Naive thymus-derived CD8-positive, alpha-beta T cell (primary cell): ENCODE measurements at places on chromosomes 4 and X. TPM values are rescaled to one million over a fixed set of nuclear protein-coding genes. Genes with fewer than 3 reads are reported as not detected.
A peak's percentile ranks its signal among the peaks of the same experiment; 100 is the strongest.

- no peaks in the 10 kb centered on the region for H3K4me1 ChIP-seq
- no peak overlapping the region for H3K4me3 ChIP-seq
- H3K27ac ChIP-seq, result no peak overlapping the region
- DNase-seq, result no peak
- peaks cover 2% of the 10 kb centered on the region for H3K27me3 ChIP-seq
Observed at GRCh38 chr4:163744861-163745260, 250.4 kb downstream of the TMA16 start.

DNA sequence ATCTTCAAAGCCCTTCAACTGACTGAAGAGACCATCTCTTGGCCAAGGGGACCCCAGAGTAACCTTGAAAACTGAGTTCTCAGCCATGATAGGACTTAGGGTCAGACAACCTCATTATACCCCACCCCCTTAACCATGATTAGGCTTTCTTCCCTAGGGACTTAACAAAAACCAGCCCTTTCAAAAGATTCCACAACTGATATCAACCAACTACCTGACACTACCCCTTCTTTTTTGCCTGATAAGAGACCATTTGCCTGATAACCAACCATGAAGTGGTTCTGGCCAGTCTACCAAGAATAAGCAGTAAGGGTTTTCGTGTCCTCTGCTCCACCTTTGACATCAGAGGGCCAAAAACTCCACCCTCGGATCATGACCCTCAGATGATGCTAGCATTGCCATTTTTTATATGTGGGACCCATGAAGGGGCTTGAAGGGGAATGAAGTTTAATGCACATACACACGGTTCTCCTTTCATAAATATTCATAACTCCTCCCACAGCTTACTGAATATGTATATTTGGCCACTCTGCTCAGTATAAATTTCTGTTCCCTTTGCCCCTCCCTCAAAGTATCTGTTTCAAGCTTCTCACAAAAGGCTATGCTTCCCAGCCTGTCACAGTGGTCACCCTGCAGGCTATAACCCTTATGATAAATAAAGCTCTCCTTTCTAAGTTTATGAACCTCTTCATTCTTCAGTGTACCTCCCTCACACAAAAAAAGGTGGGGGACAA is 12.3 kb downstream of the TBCK start:
- H3K27ac ChIP-seq, result no peak overlapping the region
- H3K4me1 ChIP-seq, result peaks cover 37% of the 10 kb centered on the region
- no peaks in the 10 kb centered on the region for H3K27me3 ChIP-seq
- H3K36me3 ChIP-seq, result peaks cover 29% of the 10 kb centered on the region
- no peak overlapping the region for H3K4me3 ChIP-seq

DNA sequence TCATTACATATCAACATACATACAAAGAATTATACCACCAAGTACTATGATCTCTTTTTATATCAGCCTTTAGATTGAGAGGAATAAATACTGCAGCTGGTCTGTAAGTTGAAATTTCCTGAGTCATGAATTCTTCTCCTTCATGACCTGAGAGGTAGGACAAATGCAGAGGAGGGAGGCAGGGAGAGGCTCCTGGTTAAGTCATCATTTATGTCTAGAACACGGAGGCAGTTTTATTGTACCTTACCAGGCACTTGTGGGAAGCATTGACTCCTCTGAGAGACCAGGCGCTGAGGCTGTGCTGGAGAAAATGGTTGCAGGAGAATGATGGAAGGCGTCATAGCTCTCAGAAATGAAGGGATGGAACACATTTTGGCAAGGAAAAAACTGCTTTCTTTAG is 12.5 kb upstream of the CASK start:
- H3K36me3 ChIP-seq, result no peaks in the 10 kb centered on the region
- no peaks in the 10 kb centered on the region for H3K27me3 ChIP-seq
- H3K4me1 ChIP-seq, result peaks cover 5% of the 10 kb centered on the region
- H3K4me3 ChIP-seq, result no peak overlapping the region
- DNase-seq, result no peak

- no peak overlapping the region for H3K27ac ChIP-seq
- no peak for DNase-seq
- peak overlapping the region; percentile 24 for H3K4me3 ChIP-seq
Observed at GRCh38 chr4:16122308-16122711, 38.5 kb upstream of the PROM1 start.

DNA sequence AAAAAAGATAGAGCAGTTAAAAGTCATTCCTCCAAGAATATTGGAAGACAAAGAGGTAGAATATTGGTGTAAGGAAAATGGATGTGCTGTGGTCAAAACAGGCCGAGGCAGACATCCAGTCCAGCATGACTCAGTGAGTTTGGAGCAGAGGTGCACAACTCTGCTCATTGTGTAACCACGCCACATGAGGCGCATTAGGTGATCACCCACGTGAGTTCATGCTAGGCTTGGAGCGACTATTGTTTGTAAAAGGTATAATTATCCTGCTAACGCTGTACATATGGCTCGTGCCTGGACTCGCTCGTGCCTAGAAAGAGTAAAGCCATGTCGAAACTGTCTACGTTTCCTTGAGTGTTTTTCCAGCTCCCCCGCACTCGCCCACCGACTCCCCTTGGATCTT is 23.9 kb downstream of the C4orf54 start:
- no peaks in the 10 kb centered on the region for H3K4me1 ChIP-seq
- no peak overlapping the region for H3K4me3 ChIP-seq
- no peak overlapping the region for H3K27ac ChIP-seq
- H3K36me3 ChIP-seq, result no peaks in the 10 kb centered on the region
- peaks cover 4% of the 10 kb centered on the region for H3K27me3 ChIP-seq

- no peak for DNase-seq
- H3K36me3 ChIP-seq, result no peaks in the 10 kb centered on the region
- peaks cover 8% of the 10 kb centered on the region for H3K27me3 ChIP-seq
- H3K4me3 ChIP-seq, result no peak overlapping the region
- H3K4me1 ChIP-seq, result no peaks in the 10 kb centered on the region
Observed at GRCh38 chr4:41427931-41428600, 109.9 kb upstream of the LIMCH1 start.

- H3K27ac ChIP-seq, result no peak overlapping the region
- H3K27me3 ChIP-seq, result no peaks in the 10 kb centered on the region
- peaks cover 23% of the 10 kb centered on the region for H3K4me1 ChIP-seq
Observed at GRCh38 chrX:49262603-49263002, 1.9 kb downstream of the FOXP3 start.

DNA sequence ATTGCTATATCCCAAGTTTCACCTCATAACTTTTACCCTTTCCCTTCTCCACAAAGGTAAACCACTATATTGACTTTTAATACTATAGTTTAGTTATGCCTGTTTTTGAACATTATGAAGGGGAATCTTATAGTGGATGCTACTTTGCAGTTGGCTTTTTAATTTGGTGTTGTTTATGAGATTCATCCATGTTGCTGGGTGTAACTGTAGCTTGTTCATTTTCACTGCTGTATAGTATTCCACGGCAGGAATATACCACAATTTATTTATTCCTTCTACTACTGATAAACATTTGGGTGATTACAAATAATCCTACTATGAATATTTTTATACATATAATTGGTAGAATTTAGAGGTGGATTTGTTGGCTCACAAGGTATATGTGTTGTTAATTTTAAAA is 88.4 kb upstream of the NALF2 start:
- no peak overlapping the region for H3K27ac ChIP-seq
- H3K4me1 ChIP-seq, result no peaks in the 10 kb centered on the region
- H3K4me3 ChIP-seq, result no peak overlapping the region

DNA sequence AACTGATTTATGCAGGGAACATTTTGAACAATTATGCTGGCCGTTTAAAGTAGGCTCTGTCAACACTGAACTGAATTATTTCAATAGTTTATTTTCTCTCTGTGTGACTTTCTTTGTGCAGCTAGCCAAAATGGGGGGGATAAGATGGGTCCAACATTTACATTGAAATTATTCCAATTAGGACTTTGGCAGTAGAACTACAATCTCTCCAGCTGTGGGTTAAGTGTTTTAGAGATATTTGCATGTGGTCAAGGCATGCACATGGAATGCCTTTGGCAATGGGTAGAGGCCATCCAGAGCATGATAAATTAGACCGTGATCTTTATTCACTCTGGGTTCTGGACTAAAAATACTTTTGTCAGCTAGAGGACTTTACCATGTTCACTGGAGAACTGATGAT is 107.9 kb upstream of the ELOVL6 start:
- DNase-seq, result no peak
- no peak overlapping the region for H3K27ac ChIP-seq
- H3K4me1 ChIP-seq, result no peaks in the 10 kb centered on the region
- peaks cover 3% of the 10 kb centered on the region for H3K27me3 ChIP-seq

- no peaks in the 10 kb centered on the region for H3K4me1 ChIP-seq
- no peak for DNase-seq
- no peak overlapping the region for H3K27ac ChIP-seq
- no peaks in the 10 kb centered on the region for H3K27me3 ChIP-seq
- H3K36me3 ChIP-seq, result no peaks in the 10 kb centered on the region
- no peak overlapping the region for H3K4me3 ChIP-seq
Observed at GRCh38 chr4:151207186-151207585, 69.8 kb upstream of the PRSS48 start.

- H3K4me1 ChIP-seq, result peaks cover 24% of the 10 kb centered on the region
- peaks cover 41% of the 10 kb centered on the region for H3K36me3 ChIP-seq
- no peak overlapping the region for H3K27ac ChIP-seq
- H3K4me3 ChIP-seq, result peak overlapping the region; percentile 27
Observed at GRCh38 chr4:2930135-2930757, 33.0 kb downstream of the NOP14 start.

DNA sequence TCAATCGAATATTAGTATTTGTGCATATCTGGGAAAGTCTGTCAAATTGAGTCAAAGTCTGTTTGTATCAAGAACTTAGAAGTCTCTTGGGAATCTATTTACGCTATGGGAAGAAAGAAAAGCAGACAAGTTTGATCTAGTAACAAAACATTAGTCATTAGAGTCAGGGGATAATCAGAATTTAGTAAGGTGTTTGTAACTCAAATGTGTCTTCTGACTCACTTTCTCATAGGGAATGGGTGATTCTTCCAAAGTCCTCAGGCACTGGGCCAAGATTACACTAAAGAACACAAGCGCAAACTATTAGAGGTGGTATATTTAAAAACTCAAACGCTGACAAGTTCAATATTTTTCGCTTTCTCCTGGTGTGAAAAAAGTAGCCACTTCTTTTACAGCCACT is 926.5 kb downstream of the PDHA2 start:
- H3K4me3 ChIP-seq, result no peak overlapping the region
- H3K27ac ChIP-seq, result no peak overlapping the region
- no peak for DNase-seq

Gene PPBP
- total RNA-seq, result not detected

Gene SLC30A9
- total RNA-seq, result 29.3 TPM

Gene F8A2
- total RNA-seq, result not detected

Gene GSTCD
- 7.1 TPM for total RNA-seq

Gene ADH1A
- total RNA-seq, result not detected

Gene NPY2R
- not detected for total RNA-seq

Gene GAGE12J
- total RNA-seq, result not detected

Gene WNK3
- 0.88 TPM for total RNA-seq

Gene SLC25A31
- not detected for total RNA-seq

Gene C1QTNF7
- not detected for total RNA-seq

Gene ITGB1BP2
- total RNA-seq, result 5.8 TPM

Gene SRPK3
- not detected for total RNA-seq
